Fibroblast of skin of right biceps (primary cell): ENCODE measurements at places on chromosomes 2 and 18.

- DNase-seq: no peak
Observed at GRCh38 chr2:229124136-229124535, 147.0 kb downstream of the PID1 start.

DNA sequence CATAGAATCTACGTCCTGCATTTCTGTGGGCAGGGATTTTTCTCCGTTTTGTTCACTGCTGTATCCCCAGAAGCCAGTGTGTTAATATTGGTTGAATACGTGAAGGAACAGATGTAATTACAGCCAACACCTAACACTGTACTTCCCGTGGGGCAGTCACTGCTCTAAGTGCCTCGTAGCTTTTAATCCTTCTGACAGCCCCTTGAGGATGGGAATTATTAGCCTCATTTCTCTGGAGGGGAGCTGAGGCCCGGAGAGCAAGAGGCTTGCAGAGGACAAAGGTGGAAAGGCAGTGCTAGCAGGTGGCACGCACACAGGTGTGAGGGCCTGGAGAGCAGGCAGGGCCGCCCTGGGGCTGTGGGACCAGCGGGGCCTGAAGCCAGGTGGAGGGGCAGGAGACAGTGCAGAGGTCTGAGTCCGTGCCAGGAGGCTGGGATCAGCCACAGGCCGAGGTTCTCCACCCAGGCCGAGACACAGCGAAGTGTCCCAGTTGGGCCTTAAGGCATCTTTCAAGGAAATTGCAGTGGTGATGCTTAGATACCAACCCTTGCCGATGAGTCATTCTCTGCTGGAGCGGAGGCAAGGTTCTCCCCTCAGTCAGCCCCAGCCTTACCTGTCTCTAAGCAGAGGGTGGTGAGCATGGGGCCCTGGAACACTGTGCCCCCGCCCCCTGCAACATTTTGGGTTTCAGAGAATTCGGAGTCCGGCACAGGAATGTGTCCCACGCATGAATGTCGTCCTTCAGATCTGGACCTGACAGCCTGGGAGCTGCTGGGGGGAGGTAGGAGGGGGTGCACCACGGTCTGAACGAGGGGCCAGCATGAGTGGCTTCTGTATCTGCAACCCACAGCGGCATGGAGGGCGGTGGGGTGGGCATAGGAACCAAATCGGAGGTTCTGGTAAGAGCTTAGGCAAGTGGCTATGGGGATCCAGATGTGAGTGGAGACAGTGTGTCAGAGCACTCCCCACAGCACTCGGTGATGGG, 122.6 kb downstream of the GBX2 start:
- no peak for DNase-seq

DNA sequence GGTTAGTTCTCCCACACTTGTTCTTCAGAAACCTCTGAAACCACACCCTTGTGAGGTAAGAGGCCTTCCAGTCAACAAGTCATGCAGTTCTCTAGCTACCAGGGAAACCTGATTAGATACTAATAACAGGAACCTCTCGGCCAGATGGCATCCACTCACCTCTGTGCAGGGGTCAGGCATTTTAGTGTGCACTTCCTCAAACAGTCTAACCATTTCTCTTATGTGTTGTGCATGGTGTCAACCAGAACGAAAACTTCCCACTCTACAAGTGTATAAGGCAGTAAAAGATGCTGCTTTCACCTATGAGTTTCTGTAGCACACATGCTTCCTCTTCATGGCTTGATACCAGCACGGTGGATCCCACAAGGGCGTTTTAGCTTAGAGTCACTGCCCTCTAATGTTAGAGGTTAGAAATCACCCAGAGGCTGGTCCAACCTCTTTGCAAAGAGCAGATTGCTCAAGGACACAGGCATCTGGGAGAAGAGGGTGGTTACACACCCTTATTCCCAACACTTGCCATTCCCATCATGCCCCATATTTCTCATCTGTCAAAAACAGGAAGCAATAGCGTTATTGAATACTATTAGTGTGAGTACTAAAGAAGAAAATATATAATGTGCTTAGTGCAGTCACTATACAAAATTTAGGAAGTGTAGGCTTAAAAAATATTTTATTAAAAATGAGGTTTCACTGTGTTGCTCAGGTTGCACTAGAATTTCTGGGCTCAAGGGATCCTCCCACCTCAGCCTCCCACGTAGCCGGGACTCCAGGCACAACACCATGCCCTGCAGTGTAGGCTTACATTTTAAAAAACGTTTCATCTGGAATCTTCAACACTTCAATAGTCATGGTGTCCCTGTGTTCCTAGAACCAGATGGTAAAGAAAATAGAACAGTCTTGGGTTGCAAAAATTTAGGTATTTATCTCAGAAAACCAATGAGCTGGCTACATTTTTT, 34.5 kb upstream of the RAB31 start:
- peak; percentile 74 for DNase-seq

- DNase-seq: no peak
Observed at GRCh38 chr2:26126074-26126473, 46.8 kb upstream of the GAREM2 start.

DNA sequence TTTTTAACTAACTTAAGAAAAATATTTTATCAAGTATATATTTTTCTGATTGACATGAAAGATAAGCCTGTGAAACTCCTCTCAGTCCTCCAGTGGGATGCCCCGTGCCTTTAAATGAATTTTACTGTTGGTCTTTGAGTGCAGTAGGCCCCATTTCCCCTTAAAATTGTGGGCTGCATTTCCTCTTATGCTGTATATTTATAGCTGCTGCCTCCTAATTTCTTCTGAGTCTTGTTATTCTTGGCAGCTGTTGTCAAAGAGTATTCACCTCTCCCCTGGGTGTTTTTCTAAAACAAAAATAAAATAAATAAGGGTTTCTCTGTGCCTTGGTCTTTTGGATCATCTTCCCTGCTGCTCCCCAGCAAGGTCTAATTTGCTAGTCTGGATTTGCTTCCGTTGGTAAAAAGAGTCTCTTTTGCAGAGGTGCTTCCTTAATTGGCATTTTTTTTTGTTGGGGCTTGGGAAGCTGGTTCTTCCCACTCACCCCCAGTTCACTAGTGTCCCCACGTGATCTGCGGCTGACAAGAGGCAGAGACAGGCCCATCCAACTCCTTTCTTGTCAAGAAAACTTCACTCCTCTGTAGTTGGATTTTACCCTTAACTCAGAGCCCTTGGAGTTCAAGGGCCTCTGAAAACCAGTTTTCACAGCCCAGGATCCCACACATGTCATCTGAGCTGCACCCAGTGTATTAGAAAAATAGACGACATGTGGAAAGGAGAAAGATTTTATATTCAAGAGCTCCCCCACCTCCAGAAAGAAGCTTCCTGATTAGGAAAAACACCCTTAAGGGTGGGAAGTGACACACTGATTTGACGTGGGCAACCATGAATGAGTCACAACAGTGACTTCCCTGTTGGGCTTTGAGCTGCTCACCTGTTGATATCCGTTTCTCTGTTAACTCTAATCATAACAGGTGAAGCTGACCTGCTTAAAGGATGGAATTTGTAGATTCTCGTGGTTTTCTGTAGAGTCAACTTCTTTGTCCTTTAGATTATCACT, 431.5 kb downstream of the DCDC2C start:
- no peak for DNase-seq

DNA sequence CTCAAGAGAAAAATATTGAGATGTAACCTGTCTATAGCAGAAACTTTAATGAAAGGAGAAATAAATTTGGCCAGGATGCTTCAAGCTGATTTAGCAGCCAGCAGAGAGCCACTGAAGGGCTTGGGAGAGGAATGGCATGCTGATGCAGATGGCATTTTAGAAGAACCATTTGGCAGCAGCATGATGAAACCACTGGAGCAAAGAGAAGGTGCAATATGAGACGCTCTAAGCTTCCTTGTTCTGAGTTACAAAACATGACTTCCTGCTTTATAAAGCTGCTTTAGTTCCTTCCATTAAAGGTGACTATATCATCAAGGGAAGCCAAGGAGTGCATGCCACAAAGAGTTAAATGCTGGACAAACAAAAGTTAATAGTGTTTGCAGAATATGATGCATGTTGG, 189.7 kb downstream of the PID1 start:
- DNase-seq: no peak

DNA sequence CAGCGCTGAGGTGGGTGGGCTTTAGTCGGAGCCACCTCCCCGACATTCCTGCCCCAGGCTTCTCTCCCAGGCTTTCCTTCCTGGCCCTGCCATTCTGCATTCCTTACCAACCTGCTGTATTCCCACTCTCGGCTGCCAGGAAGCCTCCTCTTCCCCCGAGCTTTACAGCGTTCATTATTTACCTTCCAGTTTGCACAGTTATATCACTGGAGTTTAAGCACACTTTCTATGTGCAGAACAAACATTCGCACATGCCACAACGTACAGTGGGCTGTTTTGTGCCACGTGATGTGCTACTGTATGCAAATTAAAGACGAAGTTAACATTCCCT, 246.3 kb downstream of the SOX11 start:
- DNase-seq: no peak

DNA sequence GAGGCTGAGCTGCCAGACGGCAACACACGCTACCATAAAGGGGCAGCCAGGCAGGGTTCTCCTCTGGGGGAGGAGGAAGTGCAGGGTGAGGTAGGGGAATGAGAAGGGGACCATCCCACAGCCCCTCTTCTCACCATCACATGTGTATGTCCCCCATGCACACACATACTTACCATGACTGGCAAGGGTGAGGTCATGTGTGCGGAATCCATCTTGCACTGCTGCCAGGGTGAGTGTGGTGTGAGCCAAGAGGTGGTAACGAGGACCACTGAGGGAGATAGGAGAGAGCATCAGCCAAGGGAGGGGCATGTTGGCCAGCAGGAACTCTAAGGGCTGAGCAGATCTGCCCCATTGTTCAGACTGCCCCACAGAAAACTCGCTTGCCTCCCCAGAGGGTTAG, 7.1 kb downstream of the WDR54 start:
- no peak for DNase-seq

- no peak for DNase-seq
Observed at GRCh38 chr18:77366067-77366719, 116.5 kb downstream of the GALR1 start.

GRCh38 chr2:165164201-165164600, 39.6 kb downstream of the SCN3A start:
- peak; percentile 13 for DNase-seq

DNA sequence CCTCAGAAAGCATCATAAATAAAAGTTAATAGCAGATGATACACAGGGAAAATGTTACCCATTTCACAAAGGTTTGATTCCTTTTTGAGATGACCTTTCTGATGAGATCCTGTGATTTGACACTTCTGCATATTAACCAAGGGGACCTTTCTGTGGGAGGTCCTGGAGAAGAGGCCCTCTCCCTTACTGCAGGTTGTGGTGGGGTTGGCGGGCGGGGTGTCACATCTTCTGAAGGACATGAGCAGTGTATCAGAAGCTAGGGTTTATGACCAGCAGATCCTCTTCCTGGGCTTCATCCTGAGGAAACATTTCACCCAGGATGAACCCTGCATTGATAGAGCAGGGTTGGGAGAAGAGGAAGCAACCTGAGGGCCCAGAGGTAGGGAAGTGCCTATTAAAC, 37.2 kb upstream of the SCLY start:
- no peak for DNase-seq

GRCh38 chr18:44568986-44569385, 111.7 kb upstream of the SETBP1 start:
- peak; percentile 36 for DNase-seq

DNA sequence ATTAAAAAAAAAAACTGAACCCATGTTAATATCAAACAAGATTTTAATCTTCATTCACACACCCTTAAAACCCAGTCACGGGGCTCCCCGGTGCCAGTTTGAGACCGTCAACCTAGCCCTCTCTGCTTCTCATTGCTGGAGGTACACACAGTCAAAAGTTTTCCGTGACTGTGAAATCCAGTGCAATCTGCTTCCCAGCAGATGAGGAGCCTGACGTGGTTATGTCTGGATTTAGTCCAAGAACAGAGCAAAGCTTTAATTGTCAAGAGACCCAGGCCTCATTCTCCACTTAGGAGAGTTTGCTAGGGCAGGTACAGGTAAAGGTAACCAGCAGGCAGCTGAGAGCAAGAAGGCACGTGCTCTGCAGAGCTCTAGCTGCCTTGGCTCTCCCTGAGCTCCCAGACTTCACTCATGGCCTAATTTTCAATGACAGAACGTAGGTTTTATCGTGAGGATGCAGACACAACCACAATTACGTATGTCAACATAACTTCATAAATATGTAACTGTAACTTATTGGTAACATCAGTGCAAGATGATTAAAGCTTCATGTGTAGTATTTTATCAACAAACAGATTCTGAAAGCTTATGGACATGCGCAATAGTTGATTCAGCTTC, 56.3 kb downstream of the SLC16A14 start:
- DNase-seq: peak; percentile 41

- DNase-seq: peak; percentile 16
Observed at GRCh38 chr18:13372531-13372951, 154.0 kb downstream of the LDLRAD4 start.

DNA sequence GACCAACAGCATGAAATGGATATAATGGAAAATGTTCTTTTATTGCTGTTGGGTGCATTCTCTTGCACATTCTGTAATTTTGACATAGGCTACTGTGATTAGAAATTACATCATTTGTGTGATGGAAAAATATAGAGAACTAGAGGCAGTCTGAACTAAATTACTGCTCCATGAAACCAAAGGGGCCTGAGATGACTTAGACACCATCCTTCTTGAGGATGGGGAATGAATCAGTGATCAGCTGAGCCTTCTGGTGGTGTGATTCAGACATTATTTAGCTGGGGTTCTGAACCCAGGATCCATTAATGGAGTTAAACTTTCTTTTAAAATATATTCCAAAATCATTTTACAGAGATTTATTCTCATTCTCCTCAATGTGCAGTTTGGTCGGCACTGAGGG, 135.8 kb downstream of the LDLRAD4 start:
- DNase-seq: no peak

GRCh38 chr2:112050316-112050715, 4.8 kb upstream of the TMEM87B start:
- no peak for DNase-seq

- DNase-seq: no peak
Observed at GRCh38 chr2:235054919-235055318, 103.1 kb downstream of the SH3BP4 start.

DNA sequence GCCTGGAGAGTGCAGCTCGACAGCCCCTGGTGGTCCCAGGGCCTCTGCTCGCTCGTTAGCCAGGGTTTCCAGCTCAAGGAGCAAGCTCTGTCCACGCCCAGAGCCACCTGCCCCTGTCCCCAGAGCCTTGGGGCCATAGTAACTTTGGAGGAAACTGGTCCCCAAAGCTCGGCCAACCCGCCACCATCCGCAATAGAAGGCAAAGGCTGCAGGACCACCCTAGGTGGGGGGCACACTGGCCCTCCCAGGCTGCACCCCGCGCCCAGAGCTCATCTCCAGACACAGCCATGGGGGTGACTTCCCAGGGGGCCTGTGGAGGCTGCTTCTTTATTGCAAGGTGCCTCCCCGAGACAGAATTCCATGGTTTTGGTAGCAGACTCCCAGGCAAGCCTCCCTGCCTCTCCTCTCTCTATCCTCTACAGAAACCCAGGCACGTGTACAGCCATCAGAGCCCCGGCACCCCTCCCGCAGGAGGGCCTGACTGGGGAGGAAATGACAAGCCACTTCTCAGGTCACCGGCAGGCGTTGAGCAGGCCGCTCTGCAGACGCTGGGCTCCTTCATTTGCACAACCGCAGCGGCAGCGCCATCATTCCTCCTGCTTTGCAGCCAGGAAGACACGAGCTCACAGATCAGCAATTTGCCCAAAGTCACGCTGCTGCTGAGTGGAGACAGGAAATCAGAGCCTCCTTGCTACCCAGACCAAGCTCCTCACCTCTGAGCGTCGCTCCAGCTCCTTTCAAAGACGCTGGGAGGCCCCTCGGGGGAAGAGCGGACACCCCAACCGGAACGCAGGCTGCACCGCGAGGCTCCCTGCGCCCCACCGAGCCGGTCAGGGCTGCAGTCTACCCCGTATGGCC, 80.2 kb downstream of the NDUFA10 start:
- peak; percentile 40 for DNase-seq
